Activated CD4-positive, alpha-beta T cell treated with anti-CD3 and anti-CD28 coated beads, Interleukin-2, amount 50 U/mL, for 1 hour (primary cell): ENCODE measurements at places on chromosomes 12 and 14.

- DNase-seq = no peak
Observed at GRCh38 chr12:50542448-50542847, 37.7 kb downstream of the DIP2B start.

GRCh38 chr12:107474639-107475539 lies 210.7 kb upstream of the PWP1 start:
- DNase-seq = no peak

- DNase-seq = no peak
Observed at GRCh38 chr12:76919383-76920171, 40.8 kb upstream of the CSRP2 start.

DNA sequence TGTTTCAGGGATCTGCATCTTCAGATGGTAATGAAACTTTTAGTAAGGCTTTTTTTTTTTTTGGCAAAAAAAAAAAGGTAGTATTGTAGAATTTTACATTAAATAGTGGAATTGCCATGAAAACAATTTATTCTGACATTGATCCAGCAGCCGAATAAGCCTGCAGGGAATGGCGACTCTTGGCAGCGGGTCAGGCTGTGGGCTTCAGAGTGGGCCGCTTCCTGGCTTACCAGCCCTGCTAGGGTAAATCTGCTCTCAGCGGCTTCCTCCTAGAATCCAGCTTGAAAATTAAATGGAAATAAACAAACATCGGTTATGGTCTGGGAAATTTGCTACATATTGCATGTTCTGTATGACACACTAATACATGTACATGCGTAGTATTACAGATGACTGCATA lies 34.8 kb downstream of the SFSWAP start:
- DNase-seq = no peak
